Activated naive CD4-positive, alpha-beta T cell treated with anti-CD3 and anti-CD28 coated beads, Interleukin-2, amount 50 U/mL, for 72 hours (primary cell): ENCODE measurements at places on chromosomes 2 and 18.

DNA sequence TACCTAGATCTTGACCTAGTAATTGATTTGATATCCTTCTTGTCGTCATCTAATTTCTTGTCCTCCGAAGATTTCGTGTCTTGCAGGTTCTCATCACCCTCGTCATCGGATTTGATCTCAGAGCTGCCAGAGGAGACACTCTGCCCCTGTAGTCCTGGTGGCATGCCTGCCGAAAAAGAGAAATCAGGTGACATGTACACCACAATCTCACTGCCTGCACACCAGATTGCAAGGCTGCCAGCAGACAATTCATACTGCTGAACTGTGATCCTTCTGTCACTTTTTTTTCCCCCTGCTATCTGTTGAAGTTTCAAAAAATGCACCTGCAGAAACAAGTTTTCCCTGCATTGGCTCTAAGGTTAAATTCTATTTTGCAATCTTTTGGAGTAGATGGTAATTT is 273.2 kb upstream of the CCDC68 start:
- DNase-seq: no peak

- no peak for DNase-seq
Measured at GRCh38 chr18:33538418-33539042, 39.5 kb upstream of the ASXL3 start.

- no peak for DNase-seq
Measured at GRCh38 chr18:23354625-23355024, 98.5 kb upstream of the RIOK3 start.

DNA sequence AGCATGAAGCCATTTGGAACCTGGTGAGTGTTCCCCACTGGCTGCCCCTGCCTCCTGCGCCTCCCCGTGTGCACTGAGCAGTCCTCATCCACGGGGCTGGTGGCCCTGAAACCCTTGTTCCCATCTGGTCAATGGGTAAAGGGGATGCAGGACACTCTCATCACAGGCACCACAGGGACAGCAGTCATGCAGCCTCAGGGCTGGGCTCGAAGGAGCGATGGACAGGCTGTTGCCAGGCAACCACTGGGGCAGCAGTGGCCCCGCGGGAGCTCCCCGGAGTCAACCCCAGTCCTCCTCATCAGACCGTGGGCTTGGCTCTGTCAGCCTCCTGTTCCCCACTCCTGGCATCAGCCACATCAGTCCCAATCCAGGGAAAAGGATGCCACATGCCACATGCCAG is 509.5 kb downstream of the EIPR1 start:
- no peak for DNase-seq

DNA sequence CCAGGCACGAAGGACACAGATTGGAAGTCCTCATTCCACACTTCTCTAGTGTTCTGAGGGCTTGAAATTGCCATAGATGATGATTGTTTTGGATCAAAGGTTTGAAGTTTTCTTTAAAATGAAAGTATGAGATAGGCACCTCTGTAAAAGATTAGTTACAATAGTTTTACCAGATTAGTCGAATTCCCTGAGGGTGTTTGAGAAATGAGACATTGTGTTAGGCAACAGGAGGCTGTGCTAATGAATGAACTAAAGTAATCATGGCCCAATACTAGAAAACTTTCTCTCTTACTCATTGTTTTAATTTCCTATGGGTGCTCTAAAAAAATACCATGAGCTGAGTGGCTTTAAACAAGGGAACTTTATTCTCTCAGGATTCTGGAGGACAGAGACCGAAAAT is 421.7 kb downstream of the RNF144A start:
- no peak for DNase-seq

DNA sequence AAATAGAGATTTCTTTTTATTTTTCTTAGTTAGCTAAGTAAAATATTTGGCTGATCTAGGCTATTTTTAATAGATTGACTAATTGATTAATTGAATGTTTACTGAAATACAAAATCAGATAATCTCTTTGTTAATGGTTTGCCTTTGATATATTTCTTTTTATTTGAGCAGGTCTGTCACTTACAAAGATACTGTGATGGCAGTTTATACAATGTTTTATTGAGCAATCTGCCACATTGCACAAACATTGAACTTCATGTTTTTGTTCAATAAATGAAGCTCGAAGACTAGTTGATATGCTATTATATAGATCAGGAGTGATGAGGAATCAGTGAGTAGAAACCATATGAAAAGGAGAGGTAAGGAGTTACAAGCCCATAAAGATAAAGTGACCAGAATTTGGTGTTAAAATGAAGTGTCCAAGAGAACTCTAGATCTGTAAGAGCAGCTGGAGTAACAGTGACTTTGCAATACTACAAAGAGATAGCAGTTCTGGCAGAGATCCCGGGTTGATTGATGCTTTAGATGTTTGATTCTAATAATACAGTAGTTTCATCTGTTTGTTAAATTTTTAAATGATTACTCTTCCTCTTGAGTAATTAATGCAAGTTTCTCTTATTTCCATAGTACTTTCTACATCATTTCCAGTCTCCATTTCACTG is 574.2 kb downstream of the CCDC85A start:
- no peak for DNase-seq

DNA sequence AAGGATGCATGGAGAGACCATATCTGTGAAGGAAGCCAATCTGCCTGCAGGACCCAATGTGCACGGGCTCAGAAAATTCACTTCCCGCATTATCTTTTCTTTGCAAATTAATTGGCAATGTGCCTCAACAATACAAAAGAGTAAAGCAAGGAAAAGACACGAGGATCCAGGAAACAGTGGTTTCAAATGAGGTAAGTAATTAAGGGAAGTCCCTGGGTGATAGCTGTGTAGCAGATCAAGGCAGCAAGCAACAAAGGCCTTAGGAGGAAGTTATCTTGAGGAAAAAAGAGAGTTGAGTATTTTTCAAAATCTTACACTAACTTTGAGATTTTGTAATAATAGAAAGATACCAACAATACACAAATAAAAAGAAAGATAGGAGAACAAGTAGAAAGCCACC is 44.3 kb upstream of the TGIF1 start:
- DNase-seq: no peak

GRCh38 chr2:144131042-144131441 is 388.9 kb downstream of the ZEB2 start:
- no peak for DNase-seq

DNA sequence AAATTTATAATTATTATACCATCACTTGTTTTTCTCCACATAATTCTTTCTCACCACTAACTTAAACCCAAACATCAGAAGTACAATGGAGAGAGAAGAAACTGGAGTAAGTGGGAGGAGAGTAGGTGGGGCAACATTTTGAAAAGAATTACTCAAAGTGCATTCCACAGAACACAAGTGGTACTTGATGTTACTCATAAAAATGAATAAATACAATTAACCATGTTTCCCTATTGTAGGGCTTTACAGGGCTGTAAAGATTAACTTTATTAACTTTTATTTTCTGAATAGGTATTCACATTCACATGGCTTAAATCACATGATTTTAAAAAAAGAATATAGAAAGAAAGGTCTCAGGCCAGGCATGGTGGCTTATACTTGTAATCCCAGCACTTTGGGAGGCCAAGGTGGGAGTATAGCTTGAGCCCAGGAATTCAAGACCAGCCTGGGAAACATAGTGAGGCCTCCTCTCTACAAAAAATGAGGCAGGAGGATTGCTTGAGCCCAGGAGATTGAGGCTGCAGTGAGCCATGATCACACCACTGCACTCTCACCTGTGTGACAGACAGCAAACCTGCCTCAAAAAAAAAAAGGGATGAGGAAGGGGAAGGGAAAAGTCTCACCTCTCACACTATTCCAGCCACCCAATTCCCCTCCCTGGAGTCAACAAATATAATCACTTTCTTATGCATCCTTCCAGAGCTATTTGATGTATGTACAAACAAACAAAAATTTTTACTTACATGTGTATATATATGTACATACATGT is 47.1 kb downstream of the KCNG3 start:
- DNase-seq: no peak

- no peak for DNase-seq
Measured at GRCh38 chr2:119009110-119009509, 67.1 kb downstream of the MARCO start.

DNA sequence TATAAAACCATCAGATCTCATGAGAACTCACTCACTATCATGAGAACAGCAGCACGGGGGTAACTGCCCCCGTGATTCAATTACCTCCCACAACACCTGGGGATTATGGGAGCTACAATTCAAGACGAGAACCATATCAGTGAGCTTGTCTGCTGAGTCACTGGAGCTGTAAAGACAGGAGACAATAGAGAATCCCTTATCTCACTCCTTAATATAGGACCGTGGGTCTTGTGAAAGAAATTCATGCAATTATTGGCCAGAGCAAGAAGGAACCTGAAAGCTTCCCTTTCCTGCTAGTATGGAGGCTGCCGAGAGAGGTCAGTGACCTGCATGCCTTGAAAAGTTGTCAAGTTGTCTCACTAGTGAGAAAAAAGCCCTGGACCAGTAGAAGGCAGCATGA is 9.5 kb upstream of the TNFAIP6 start:
- DNase-seq: no peak

GRCh38 chr18:62810682-62811081 is 95.3 kb downstream of the PHLPP1 start:
- DNase-seq: no peak

GRCh38 chr2:70946832-70947442 is 11.2 kb downstream of the ATP6V1B1 start:
- peak; percentile 54 for DNase-seq

DNA sequence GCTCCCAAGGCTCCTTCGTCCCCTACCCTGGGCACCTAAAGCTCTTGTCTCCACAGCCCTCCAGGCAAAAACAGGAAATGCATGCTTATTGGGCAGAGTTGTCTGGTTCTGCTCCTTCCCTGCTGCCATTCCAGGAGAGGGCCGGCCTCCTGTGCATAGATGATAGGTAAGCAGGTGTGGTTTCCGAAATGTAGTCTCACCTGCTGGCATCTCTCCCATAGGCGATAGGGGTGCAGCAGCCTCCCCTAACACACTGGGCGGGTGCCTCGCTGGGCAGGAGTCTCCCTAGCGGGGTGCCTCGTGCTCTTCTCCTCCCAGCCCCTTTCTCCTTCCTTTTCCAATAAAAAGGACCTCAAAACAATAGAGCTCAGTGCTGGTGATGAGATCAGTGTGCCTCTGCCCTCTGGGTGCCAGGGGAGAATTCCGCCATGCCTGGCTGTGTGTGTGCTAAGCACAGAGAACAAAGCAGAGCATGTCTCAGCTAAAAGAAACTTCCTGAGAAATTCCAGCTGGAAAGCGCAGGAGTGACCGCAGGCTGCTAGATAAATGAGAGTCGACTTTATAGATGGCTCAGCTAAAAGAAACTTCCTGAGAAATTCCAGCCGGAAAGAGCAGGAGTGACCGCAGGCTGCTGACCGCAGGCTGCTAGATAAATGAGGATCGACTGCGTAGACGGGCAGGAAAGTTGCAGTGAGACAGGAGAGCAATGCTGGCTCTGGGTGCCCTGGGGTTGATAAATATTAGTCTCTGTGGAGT is 11.3 kb upstream of the PXDN start:
- DNase-seq: no peak

GRCh38 chr2:210442878-210443277 is 33.7 kb downstream of the LANCL1 start:
- no peak for DNase-seq

DNA sequence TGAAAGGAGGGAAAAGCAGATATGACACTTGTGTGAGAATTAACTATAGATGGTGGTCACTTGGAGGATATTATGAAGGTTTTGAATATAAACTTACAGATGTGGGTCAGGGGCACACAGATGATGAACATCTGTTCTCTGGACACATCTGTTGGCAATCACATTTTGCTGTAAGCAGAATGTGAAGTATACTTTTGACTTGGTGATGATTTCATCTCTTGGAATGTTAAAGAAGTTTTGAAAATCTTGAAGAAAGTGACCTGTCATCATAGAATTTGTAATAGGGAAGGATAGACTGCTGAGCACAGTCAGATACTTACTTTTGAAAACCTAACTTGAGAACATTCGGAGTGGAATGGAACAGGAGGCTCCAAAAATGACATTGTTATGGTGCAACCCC is 40.2 kb downstream of the PIKFYVE start:
- no peak for DNase-seq

DNA sequence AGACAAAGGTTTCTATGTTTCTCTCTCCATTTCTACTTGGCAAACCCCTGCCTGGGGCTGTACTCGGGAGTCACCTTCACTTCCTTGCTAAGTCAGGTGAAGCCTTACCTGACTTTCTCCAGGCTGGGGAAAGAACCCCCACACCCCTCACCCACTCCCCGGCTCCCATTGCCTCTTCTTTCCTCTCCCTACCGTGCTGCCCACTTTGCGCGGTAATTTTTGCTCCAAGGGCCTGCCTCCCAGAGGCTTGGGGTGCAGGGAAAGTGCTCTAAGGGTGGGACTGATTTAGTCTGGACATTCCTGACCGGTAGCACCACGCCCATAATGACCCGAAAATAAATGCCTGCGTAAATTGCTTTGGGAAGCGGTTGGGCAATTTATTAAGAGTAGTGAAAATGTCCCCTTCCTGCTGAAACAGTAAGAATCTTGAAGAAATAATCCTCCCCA is 49.1 kb upstream of the ATP6V1B1 start:
- no peak for DNase-seq

DNA sequence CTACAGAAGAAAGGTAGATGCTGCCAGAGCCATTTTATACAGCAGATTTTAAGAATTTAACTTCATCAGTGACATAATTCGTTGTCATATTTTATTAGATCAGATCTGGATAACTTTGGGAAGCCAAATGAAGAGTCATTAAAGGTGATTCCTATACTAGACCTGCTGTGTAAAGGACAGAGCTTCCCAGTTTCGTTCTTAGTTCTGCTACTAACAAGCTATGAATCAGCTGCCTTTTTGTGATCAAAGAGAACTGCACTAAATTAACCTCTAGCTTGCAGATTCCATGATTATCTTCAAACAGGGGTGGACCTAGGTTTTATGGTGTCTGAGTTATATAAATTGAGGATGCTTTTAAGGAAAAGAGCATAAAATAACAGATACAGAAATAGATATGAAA is 926.5 kb upstream of the ACVR2A start:
- no peak for DNase-seq

GRCh38 chr18:36294031-36294430 is 3.5 kb upstream of the FHOD3 start:
- DNase-seq: no peak

DNA sequence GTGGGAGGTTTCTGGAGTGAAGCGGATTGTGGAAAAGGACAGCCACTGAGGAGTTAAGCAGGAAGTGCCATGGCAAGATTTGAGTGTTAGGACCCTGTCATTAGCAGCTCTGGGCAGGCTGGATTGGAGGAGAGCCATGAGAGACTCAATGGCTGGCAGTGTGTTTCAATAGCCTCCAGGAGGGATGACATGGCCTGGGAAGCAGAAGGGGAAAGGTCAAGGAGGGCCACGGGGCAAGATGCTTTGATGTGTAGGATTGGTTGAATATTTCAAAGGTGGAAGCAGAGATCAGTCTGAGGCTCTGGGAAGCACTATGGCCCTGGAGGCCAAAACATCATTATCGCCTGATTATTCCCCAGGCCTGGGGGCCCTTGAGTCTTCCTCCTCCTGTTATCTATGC is 229.0 kb upstream of the HS6ST1 start:
- no peak for DNase-seq

GRCh38 chr2:104656571-104657163 is 197.2 kb upstream of the POU3F3 start:
- DNase-seq: no peak
